ENCODE measurements at places on chromosomes 5 and 9. TPM values are rescaled to one million over a fixed set of nuclear protein-coding genes. Genes with fewer than 3 reads are reported as not detected.

DNA sequence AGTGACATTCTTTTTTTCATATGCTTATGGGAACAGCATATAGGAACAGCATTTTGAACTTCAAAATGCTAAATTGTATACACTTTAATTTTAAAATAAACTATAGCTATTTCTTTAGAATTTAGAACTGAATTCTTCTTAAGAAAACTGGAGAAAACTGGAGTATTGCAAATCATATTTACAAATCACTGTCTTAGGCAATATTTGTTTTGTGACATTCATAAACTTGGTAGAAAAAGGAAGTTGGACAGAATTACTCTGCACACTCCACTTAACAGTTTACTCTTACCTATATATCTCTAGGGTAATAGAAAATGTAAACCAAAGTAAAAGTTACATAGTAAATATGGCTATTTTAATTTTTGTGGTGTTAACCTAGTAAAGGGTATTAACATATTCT is 3.1 kb downstream of the DMRTA1 start:
- DNase-seq = no peak

DNA sequence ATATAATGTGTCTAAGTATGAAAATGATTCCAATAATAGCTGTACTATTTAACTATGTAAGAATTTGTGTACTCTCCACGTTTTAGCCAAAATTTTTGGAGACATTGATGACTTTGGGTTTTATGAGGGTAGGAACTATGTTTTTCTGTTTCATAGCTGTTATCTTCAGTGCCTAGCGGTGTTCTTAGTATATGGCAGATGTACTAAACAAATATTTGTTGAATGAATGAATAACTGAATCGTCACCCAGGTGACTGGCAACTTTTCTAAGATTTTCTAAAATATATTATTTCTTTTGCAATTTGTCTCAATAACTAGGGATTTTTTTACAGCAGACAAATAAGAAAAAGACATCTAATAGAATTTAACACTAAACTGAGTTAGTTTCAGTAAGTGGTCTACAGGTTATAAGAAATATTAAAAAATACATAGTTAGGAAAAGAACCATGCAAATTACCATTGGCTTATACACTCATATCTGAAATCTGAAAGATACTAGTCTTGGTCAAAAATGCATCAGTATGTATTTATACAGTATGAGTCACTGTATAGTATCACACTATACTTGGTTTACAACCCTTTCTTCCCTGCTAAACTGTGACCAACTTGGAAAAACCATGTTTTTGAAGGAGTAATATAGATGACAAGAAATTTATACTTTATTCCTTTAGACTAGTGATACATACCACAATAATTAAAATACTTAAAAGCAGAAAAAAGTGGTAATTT is 10.5 kb upstream of the ERCC6L2 start:
- DNase-seq = no peak

DNA sequence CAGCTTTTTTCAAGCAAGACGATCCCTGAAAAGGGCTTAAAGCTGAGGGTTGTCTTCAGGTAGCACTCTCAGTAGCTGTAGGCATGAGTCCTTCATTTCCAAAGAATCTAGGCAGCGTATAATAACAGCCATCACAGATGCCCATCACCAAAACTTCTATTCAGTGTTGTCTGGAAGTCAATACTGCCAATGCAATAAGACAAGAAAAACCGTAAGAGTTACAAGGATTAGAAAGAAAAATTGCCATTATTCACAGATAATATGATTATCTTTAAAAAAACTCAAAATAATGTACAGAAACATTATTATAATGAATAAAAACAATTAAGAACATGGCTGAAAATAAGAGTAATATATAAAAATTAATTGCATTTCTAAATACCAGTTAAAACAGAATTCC is 208.2 kb upstream of the ADRA1B start:
- no peak for DNase-seq

- no peak for DNase-seq
Observed at GRCh38 chr9:134205672-134206310, 41.4 kb upstream of the RNU6ATAC start.

DNA sequence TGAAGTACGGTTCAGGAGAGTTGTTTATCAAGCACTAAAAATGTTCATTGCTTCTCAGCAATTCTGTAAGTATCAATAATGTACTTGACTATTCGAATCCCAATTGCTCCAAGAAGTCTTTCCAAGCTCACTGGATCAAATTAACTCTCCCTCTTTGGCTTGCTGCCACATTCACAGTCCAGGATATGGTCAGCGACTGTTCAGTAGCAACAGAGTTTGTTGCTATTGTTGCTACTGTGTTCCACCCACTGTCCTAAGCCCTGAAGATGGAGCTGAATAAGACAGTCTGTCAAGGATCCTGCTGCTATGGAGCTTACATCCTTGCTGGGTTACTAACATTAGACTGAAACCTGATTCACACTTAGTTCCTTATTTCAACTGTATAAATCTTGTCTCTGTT is 110.8 kb downstream of the FGF10 start:
- DNase-seq = no peak

- no peak for DNase-seq
Observed at GRCh38 chr5:88878976-88879375, 4.0 kb downstream of the MEF2C start.

GRCh38 chr5:110054240-110054639 is 364.5 kb downstream of the MAN2A1 start:
- no peak for DNase-seq

DNA sequence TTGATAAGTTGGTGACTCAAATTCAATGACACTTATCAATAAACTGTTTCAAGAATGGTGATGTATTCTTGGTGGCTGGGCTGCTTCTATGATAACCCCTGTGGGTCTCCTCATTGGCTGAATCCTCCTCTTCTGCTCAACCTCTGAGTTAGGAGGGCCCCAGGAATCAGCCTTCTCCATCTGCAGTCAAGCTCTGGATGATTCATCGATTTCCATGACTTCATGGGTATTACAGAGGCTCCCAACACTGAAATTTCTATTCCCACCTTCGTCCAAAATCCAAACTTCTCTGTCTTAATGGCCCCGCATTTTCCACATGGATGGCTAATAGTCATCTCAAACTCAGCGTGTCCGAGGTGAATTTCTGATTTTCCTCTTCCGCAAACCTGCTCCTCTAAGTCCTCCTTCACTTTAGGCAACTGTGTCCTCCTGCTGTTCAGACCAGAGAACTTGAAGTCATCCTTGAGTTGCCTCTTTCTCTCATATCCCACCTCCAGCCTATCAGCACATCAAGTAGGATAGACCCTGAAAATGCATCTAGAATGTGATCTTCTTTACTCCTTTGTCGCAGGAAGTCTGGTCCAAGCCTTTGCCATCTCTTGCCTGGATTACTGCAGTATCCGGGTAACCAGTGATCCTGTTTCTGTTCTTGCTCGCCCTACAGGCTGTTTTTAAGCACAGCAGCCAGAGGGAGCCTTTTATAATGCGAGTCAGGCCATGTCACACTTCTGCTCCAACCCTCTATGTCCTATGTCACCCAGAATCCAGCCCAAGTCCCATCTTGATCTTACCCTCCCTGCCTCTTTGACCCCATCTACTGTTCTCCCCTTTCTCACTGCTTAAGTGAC is 41.4 kb upstream of the IL7R start:
- DNase-seq = no peak

DNA sequence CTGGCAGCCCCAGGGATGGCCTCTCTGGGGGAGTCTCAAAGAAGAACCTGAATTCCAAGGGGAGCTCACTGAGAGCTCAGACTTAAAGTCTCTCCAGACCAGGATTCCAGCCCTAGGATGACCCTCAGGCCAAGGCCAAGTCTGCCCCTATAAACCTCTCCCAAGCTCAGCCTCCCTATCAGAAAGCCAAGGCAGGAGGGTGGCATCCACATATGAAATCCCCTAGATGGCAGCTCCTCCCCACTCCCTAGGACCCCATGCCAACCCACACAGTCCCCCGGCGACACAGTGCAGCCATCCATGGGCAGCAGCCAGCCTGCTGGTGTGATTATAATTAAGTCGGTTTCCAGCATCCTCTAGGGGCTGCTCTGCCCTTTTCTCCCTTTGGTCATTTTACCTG is 269.9 kb downstream of the CDK5RAP2 start:
- no peak for DNase-seq

GRCh38 chr9:35367451-35367850 is 122.5 kb upstream of the RUSC2 start:
- no peak for DNase-seq

- no peak for DNase-seq
Observed at GRCh38 chr9:31950756-31951155, 433.7 kb upstream of the ACO1 start.

GRCh38 chr5:156934450-156935211 is 28.4 kb downstream of the TIMD4 start:
- no peak for DNase-seq

DNA sequence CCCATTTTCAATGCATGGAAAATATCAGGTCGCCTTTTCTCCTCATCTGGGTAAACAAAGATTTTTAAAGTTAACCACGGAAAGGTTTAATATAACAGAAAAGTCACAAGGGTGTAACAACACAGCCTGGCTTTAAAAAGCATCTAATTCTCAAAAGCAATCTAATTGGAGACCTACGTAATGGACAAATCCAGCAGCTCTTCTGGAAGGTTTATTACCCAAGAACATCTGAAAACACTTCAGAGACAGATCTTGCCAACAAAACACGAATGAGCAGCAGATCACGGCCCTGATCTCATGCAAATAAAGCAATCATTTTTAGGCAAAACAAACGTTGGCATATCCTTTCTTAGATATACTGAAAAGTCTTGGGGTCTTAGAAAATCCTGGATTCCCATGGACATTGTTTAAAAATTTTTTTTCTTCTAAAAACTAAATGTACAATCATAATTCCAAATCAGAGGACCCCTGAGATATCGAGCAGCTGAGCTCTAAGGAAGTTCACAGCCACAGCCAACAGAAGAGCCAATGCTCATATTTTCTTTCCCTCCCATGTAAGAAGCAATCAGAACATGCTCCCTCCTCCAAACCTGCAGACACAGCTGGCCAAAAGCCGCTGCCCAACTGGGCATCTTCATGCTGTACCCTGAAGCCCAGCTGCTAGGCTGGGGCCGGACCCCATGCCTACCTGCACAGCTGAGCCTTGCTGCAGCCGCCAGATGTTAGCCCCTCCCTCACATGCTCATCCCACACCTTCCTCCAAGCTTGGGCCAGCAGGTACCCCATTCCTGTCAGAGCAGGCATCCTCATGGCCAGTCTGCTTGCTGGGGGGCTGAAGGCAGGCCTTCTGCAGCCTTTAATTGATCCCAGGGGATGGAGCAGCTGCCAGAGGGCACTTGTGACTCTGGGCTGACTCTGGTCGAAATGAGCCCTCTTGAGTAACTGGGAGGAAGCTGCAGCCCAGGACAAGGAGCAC is 11.2 kb downstream of the ANKS6 start:
- DNase-seq = no peak

DNA sequence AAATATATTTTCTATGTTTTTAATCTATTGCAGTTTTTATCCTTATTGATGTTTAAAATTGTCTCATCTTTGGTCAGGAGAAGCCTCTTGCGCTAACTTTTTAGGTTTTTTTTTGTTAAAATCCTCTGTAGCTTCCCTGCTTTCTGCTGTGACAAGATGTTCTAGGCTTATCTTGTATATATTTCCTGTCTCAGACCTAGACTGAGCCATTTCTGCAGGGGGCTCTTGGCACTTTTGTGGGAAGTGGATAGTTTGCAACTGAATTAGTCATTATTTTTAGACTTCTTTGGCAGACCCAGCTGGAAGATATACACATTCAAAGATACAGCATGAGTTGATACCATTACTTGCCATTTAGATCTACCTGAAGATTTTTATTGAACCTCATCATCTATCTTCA is 28.8 kb downstream of the TCERG1 start:
- no peak for DNase-seq

- no peak for DNase-seq
Observed at GRCh38 chr5:6404129-6404528, 25.8 kb upstream of the MED10 start.

DNA sequence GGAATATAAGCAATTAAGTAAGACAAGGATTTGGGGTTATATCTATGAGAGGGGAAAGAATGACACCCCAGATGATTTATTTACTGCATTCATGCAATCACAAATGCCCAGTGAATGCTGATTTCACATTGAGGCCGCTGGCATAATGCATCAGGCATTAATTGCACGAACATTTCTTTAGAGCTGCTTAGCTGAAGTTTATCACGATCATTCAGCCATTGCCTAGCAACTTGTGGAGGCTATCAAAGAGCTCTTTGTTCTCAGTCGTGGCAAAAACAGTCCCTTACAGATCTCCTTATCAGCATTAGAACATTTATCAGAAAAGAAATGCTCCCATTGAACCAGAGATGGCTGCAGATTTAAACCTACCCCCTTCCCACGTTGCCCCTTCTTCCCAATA is 88.7 kb upstream of the PRRC1 start:
- no peak for DNase-seq

- DNase-seq = no peak
Observed at GRCh38 chr9:85009251-85009650, 339.7 kb downstream of the NTRK2 start.

DNA sequence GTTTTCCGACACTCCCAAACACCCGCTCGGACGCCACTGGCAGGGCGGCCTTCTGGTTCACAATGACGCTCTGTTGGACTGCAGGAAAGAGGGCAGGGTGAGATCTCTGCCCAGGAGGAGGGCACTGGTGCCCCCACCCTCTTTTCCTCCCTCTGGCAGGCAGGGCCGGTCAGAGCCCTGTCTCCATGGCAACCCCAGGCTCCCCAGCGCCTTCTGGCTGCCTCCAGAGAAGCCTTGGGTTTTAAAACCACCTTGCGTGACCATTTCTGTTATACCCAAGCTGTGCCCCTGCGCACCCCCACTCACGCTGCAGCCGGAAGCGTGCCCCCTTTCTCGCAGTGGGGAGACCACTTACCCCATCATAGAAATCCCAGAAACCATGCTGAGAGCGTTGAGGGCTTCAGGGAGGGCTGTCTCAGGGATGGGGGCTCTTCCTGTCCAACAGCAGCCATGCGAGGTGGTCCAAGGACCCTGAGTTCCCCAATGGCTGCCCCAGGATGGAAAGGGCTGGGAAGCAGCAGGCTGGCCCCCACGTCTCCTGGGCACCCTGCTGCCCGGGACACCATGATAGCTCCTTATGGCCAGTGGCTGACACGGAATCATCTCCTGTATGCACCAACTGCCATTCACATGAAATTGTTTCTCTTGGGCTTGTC is 7.3 kb downstream of the C9orf50 start:
- no peak for DNase-seq

ANKRD31 gene
- 0.12 TPM for total RNA-seq

ZNF483 gene
- 3.8 TPM for total RNA-seq

CD14 gene
- 129 TPM for total RNA-seq

MRPS27 gene
- total RNA-seq = 53.9 TPM

SLC1A3 gene
- total RNA-seq = 215 TPM

GAS1 gene
- 27.0 TPM for total RNA-seq

GNA14 gene
- total RNA-seq = 3.0 TPM

CAMK4 gene
- 0.65 TPM for total RNA-seq

SLIT3 gene
- total RNA-seq = 81.2 TPM

CDK7 gene
- total RNA-seq = 14.1 TPM

P4HA2 gene
- total RNA-seq = 21.8 TPM

ASPN gene
- total RNA-seq = 17.7 TPM

PCDH1 gene
- 59.6 TPM for total RNA-seq

TMC1 gene
- total RNA-seq = 0.12 TPM

FREM1 gene
- total RNA-seq = 1.7 TPM

SCGB3A2 gene
- not detected for total RNA-seq

SLC4A9 gene
- total RNA-seq = 0.74 TPM

PLCXD3 gene
- 7.8 TPM for total RNA-seq

PDZD2 gene
- 113 TPM for total RNA-seq
